ENCODE measurements at places on chromosomes 16 and 17.

GRCh38 chr17:80008383-80008840, 27.3 kb downstream of the TBC1D16 start:
- peak; percentile 85 for DNase-seq

GRCh38 chr16:25614716-25615265, 77.0 kb upstream of the HS3ST4 start:
- no peak for DNase-seq

DNA sequence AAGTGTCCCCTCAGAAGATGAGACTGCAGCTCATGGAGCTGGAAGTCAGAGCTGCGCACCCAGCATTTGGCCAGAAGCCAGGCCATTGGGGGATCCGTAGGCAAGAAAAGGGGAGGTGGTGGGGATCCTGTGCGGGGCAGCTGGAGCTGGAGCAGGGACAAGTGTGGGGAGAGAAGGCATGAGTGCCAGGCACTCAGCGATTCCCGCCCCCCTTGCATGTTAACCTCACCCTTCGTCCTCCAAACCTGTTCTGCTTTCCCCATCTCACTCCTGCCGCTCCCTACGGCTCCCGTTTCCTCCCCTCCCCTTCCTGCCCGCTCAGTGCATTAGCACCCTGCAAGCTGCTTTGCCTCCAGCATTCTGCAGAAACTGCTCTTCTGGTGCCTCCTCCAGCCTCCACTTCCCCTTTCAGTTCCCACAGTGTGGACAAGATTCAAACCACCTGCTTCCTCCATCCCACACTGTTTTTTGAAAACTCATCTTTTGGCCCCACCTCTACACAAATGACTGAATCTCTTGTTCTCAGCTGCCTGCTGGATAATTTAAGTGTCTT, 5.6 kb downstream of the ALOX15 start:
- no peak for DNase-seq

GRCh38 chr16:72278301-72278700, 106.3 kb upstream of the PMFBP1 start:
- DNase-seq: no peak

- DNase-seq: no peak
Observed at GRCh38 chr17:56486732-56487131, 106.8 kb upstream of the NOG start.

- no peak for DNase-seq
Observed at GRCh38 chr17:8691931-8692330, 52.7 kb downstream of the CCDC42 start.

- DNase-seq: no peak
Observed at GRCh38 chr17:28334666-28335200, 539 bp downstream of the IFT20 start.

DNA sequence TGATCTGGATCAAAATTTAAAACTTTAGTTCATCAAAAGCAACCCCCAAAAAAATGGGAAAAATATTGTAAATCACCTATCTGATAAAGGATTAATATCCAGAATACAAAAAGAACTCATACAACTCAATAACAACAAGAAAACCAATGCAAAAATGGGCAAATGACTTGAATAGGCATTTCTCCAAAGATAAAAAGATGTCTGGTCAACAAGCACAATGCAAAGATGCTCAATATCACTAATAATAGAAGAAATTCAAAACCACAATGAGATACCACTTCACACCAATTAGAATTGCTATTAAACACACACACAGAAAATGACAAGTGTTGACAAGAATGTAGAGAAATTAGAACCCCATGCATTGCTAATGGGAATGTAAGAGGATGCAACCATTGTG, 40.4 kb downstream of the UBE2G1 start:
- DNase-seq: no peak

DNA sequence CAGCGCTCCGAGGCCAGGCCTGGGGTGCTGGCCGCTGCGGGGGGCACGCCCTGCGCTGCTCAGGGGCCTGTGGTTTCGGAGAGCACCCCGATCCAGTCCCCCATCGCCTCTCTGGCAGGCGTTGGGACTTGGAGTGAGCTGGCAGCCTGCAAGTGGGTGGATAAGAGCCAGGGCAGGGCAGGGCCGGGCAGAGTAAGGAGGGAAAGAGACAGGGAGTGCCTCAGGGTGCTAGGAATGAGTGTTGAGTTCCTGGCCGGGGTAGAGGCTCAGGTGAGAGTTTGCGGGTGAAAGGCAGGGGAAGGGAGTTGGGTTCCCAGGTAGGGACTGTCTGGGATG, 1.3 kb downstream of the CDH13 start:
- DNase-seq: no peak

DNA sequence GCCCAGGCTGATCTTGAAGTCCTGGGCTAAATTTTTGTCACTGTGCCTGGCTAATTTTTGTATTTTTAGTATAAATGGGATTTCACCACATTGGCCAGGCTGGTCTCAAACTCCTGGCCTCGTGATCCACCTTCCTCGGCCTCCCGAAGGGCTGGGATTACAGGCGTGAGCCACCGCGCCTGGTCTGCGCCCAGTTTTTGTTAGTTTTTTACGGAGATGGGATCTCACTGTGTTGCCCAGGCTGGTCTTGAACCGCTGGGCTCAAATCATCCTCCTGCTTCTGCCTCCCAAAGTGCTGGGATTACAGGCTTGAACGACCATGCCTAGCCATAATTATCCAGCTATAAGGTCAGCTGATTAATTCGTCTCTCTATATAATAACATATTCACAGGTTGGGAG, 2.7 kb upstream of the CEMP1 start:
- no peak for DNase-seq

GRCh38 chr17:45298546-45299285, 18.1 kb downstream of the MAP3K14 start:
- no peak for DNase-seq

DNA sequence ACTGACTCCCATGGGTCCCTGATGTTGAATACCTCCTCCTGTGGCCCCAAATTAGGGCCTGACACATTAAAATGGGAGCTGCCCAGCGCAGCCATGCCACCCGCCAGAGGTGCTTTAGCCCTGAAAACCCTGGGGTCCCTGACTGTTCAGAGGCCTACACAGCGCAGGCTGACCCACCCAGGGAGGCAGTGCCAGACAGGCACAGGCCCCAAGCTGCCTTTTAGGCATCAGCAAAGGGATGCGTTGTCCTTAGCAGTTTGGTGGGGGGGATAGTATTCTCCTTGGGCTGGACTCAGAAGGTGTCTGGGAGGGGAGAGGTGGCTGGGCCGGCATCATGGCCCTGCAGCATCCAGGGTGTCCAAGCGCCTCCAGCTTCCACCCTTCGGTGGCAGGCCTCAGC, 1.4 kb downstream of the RAPGEFL1 start:
- DNase-seq: no peak

DNA sequence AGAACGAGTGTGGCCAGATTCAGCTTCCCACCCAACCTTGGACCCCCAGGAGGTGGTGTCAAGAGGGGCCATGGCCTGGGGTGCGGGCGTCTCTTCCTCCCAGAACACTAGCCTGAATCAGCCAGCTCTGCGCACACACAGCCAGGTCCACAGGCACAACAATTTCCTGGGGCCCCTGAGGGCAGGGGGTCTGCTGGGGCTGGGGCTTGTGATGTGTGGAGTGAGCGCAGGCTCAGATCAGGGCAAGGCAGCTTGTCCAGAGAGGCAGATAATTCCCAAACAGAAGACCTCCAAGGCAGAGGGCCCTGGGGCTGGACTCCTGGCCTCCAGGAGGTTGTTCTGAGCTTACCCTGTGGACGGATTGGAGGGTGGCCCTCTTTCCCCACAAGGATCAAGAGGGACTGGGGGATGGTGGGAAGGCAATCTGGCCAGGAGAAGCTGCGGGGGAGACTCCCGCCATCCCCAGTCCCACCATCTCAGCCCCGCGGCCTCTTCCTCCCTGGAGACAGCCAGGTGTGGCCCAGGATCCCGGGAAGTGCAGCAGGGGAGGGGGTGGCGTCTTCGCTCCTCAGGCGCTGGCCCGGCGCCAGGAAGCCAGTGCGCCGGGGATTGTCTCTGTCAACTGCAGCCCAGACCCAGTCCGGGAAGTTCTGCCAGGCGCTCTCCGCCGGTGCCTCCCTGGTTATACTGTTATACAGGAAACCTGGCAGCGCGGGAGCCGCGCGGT, 52.0 kb upstream of the AMZ2 start:
- peak; percentile 39 for DNase-seq

DNA sequence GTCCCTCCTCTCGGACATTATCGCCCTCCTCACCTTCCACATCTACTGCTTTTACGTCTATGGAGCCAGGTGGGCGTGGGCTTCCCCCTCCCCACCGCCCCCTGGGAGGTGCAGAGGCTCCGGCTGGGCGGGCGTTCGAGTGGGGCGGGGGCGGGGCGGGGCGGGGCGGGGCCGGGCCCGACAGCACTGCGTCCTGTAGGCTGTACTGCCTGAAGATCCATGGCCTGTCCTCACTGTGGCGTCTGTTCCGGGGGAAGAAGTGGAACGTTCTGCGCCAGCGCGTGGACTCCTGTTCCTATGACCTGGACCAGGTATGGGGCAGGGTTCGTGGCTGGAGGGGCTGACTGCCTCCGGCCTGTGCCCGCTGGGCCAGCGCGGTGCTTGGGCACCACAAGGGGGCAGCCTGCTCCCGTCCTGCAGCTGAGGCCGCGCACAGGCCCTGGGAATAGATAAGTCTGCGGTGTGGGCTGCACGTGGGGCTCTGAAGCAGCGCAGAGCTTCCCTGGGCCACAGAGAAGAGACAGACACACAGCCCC, 9.2 kb downstream of the PIGQ start:
- DNase-seq: no peak

- DNase-seq: no peak
Observed at GRCh38 chr16:89104930-89105571, 11.4 kb downstream of the ACSF3 start.

DNA sequence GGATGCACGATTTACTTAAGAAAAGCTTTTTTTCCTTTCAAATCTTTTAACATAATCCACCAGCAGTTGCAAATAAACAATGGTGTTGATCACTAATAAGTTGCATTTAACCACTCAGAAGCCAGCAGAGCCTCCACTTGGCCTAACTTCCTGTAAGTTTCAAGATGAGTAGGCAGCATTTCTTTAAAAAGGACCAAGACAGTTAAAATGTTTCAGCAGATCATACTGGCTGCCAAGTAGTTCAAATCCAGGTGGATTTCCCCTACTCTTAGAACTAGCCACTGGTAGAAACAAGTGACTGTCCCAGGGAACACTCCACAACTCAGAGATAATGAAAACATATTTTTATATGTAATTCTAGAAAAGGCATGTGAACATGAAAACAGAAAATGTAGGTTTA, 17.0 kb upstream of the RFFL start:
- DNase-seq: no peak

DNA sequence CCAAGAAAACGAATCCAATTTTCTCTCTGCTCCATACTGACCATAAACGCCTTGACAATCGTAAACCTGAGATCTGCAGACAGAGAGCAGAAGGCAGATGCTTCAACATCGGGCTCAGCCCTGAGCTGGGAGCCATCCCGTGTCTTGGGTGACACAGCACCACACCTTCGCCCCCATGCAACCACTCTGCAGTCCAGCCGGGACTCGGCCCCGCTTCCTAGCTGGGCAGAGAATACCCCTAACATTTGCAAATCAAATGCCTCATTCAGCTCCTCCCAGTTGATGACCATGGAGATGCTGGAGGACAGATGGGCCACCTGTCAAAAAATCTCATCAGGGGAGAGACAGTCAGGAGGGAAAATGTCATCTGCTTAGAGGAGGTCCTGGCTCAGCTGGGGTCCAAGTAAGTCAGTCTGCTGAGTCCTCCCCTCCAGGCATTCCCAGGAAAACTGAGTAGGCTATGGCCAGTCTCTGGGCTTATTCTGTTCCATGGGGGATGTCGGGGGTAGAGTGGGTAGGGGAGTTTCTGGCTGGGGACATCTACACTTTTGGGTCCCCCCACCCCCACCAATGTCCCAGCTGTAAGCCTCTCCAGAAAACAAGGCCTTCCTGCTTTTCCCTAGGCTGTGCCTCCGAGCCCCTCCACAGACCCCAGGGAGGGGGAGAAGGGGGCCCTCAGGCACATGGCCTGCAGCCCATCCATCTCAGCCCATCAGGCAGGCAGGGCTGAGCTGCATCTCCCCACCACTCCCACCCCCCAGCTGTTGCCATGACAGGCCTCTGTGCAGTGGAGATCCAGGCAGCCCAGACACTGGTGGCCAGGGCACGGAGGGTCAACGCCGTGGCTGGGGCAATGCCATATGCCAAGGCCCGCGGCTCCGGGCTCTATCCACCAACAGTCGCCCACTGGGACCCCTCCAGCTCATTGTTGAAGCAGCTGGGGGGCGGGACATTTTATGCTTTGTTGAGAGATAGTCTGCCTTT, 158.6 kb downstream of the AXIN2 start:
- DNase-seq: no peak

DNA sequence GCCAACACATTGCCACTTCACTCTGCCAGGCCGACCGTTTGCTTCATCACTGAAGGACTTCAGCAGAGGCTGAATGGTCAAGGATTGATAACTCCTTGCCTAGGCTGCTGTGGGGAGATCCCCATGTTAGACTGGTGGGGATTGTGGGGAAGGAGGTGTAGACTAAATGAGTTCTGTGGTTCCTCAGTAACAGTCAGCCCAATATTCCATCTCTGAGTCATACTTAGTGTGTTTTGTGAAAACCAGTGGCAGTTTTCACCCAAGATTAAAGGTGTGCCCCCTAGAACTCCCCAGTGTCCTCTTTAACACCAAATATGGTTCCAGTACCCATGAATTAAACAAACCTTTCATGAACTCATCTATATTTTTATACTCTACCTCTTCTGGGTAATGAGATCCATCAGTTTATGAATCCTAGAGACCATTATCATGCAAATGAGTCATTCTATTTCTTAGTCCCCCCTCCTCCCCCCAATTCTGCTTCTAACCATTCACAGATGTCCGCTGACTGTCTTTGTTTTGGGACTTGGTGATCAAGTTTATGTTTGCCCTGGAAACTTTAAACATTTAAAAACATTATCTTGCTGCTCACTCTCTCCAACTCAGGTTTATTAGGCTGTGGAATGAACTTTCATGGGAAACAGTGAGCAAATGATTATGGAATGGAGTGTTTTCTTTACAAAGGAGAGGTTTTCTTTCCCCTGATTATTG, 66.8 kb upstream of the GAS7 start:
- no peak for DNase-seq

GRCh38 chr16:65698791-65699321, 577.0 kb upstream of the CDH11 start:
- no peak for DNase-seq

GRCh38 chr17:37726891-37727675, 17.8 kb downstream of the HNF1B start:
- no peak for DNase-seq

DNA sequence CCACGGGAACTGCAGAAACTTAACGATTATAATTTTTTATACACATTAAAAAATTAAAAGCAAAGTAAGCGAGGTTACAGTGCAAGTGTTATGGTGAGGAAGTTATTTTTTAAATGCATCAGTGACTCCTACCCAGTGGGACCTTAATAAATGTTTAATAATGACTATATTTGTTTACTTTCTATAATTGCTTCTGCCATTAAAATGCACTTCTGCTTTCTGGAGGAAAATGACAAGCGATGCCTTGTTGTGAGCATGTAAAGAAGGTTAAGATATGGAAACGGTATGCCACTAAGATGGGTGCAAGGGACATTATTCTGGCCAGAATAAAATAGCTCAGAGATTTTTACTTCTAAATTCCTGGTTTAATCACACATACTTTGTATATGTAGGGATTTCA, 252.1 kb downstream of the CDH11 start:
- no peak for DNase-seq
